Thyroid gland (tissue), 4 donors: ENCODE measurements at places on chromosomes 1 and 21.

DNA sequence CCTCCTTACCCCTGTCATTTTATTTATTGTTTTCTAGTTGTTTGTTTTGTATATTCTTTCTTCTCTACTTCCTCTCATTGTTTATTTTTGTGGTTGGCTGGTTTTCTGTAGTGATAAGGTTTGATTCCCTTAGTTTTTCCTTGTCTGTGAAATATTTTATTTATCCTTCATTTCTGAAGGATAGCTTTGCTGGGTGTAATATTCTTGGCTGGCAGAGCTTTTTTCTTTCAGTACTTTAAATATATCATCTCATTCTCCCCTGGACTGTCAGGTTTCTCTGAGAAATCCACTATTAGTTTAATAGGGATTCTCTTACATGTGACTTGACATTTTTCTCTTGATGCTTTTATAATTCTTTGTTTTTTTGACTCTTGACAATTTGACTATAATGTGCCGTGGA, 18.8 kb upstream of the TIPRL start:
- DNase-seq = no peak

DNA sequence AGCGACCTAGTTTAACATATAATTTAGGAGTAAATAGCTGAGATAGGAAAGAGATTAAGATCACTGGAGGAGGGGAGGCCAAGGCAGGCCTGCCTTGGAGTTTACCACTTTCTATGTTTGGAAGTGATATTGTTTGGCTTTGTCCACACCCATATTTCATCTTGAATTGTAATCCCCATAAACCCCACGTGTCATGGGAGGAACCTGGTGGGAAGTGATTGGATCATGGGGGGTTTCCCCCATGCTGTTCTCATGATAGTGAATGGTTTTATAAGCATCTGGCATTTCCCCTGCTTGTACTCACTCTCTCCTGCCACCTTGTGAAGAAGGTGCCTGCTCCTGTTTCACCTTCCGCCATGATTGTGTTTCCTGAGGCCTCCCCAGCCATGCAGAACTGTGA, 58.3 kb upstream of the ARTN start:
- DNase-seq = no peak

GRCh38 chr1:246617156-246617555, 50.9 kb downstream of the CNST start:
- no peak for DNase-seq

DNA sequence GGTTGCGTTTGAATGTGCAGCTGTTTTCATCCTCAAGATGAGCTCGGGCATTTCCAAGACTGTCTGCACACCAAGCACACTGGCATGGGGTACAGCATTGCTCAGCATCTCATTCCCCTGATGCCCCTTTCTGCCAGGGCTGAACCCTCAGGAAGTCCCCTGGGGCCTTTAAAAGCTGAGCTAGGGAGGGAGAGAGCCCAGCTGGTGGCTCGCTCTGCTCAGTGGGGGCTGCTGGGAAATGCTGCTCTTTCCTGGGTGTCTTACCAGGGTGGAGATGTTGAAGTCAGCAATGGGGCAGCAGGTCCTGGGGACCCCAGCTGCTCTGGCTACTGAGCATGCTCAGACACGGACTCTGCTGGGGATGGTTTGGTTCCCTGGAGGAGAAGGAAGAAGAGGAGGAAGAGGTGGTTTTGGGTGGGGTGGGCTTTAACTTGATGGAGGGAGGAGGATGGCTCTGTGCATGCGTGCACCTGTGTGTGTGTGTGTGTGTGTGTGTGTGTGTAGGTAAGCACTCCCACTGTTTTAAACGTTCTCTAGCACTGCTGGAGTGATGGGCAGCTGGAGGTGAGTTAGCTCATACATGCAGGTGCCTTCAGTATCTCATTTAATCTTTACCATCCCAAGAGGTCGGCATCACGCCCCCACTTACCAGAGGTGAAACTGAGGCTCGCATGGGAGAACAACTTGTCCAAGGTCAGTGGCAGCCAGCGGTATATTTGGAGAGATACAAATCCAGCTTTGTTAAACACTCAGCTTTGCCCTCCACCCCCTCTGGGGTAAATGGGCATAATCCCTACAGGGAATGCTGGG, 40.9 kb downstream of the ACTL8 start:
- DNase-seq = no peak

DNA sequence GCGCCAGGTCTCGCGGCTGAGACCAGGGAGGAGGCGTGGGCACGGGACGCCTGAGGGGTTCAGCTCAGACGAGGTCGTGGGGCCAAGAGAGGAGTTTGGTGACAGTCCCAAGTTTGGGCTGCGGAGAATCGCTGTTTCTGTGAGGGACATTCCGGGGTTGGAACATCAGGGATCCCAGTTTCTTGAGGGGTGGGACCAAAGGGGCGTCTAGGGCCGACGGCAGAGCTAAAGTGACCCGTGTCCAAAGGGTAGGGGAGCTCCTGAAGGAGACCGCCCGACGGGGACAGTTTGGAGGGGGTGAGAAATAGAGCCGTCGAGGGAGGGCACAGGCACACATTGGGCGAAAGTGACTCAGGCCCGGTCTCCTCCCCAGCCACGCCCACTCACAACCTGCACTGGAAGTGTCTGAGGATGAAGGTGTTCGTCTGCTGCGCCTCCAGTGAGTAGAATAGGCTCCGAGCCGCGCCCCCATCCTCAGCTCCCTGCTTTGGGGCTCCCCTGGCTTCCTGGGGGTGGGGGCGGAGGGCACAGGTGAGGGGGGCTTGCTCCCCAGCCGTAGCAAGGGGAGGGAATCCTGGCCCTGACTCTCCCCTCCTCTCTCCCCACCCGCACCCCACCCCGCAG, 7.0 kb downstream of the EFNA3 start:
- peak; percentile 76 for DNase-seq

DNA sequence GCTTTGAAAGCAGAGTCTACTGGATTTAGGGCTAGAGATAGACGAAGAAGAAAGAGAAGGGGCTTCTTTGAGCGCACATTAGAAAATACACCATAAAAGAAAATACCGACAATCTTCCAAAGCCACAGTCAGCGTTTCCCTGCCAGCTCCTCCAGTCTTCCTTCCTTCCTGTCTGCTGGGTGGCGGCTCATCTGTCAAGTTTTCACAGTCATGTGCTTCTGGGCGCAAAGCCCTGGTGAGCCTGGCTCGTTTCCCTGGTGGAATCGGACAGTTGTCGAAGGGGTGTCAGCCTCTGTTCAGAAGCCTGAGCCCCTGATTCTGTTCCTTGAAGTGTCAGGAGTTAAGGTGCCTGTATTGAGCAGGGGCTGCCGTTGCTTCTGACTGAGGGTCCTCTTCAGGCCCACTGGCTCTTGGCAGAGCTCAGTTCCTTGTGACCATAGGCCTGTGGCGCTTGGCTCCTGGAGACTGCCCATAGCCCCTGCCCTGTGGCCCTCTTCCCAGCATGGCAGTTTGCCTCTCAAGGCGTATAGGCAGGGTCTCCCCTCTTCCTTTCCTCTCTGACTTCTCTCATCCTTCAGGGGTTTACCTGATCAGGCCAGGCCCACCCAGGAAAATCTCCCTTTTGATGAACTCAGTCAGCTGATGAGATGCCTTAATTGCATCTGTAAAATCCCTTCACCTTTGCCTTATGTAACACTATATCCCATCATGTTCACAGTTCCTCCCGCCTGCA, 58.6 kb downstream of the ADARB1 start:
- no peak for DNase-seq

- DNase-seq = peak; percentile 82
Observed at GRCh38 chr1:166910396-166910994, 34.4 kb upstream of the TADA1 start.

DNA sequence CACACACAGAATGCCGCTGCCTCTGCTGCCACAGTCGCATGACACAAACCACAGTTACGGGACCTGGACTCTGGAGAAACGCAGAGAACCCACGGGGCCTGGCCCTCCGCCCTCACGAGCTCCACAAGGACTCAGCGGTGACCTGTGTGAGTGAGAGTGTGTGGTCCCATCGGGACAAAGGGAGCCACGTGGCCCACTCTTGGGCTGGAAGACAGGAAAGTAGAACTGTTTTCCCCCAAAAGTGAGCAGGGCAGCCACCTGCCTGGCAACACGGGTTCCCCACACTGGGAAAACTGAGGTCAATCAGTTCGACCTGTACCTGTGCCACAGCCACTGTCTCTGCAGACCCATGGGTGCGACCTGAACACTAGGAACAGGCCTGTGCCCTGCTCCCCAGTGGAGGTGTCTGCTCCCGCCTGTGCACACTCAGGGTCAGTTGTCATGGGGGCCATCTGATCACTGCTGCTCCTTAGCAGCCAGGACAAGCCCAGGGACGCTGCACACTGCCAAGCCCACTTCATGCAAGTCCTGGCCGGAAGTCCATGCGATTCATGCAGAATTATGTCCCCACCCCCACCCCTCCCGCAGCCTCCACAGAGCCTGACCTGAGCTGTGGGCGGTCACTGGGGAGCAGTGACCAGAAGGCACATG, 54.4 kb upstream of the ADARB1 start:
- DNase-seq = no peak

DNA sequence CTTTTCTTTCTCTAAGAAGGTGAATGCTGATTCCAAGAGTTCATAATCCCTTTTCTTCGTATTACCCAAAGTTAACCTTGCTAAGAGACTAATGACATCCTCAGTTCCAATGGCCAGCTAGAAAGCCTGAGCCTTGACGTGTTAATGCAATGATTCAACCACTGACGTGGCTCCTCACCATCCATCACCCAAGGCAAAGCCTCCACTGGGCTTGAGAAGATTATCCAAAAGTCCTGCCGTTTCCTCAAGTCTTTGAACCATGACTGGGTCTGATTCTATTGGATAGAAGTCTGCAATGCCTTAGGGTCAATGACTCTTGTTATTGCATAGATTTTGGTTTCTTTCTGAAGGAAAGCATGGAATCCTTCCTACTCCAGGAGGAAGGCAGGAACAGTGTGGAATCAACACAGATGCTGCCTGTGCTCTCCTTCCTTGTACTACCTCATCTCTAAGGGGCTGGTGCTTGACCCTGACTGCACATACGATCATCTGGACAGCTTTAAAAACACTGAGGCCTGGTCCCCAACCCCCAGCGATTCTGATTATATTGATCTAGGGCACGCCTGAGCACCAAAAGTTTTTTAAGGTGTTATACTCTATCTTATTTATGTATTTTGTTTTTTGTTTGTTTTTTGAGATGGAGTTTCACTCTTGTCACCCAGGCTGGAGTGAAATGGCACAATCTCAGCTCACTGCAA, 69.3 kb upstream of the ANGPTL1 start:
- DNase-seq = no peak

DNA sequence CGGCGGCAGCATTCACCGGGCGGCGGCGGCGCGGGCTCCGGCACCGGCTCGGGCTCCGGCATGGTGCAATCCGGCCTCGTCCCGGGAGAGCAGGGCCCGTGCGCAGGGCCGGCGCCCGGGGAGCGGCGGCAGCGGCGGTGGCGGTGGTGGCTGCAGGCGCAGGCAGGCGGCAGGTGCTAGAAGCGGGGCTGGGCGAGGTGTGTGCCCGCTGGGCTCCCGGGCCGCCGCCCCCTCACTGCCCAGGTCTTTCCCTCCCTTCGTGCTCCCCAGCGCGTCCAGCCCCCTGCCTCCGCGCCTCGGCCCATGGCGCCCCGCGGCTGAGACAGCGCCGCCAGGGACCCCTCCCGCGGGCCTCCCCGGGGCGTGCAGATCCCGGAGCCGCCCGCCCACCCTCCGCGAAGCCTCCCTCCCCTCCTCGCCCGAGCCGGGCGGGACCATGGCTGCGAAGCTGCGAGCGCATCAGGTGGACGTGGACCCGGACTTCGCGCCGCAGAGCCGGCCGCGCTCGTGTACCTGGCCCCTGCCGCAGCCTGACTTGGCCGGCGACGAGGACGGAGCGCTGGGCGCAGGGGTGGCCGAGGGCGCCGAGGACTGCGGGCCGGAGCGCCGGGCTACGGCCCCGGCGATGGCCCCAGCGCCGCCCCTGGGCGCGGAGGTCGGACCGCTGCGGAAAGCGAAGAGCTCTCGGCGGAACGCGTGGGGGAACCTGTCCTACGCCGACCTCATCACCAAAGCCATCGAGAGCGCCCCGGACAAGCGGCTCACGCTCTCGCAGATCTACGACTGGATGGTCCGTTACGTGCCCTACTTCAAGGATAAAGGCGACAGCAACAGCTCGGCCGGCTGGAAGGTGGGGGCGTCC, 492 bp downstream of the FOXO6 start:
- peak; percentile 52 for DNase-seq

- DNase-seq = no peak
Observed at GRCh38 chr21:42659416-42660117, 6.1 kb downstream of the PDE9A start.
